ENCODE measurements at places on chromosomes 3 and 15.

- DNase-seq: no peak
Observed at GRCh38 chr3:170081079-170081741, 43.4 kb downstream of the GPR160 start.

- no peak for DNase-seq
Observed at GRCh38 chr15:29638781-29639180, 183.5 kb downstream of the TJP1 start.

- no peak for DNase-seq
Observed at GRCh38 chr3:32850226-32850625, 32.4 kb downstream of the TRIM71 start.

DNA sequence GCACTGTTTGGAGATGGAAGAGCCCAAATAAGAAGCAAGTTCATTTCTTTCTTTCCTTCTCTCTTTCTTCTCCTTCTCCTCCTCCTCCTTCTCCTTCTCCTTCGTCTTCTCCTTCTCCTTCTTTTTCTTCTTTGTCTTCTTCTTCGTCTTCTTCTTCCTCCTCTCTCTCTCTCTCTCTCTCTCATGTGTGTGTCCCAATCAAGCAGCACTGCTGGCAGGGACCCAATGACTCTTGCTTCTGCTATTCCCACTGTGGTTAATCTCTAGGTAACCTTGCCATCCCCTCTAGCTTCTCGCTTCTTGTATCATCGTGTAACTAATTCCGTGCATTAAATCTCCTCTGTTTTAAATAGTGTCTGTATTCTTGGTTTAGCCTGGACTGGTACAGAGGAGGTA is 26.1 kb upstream of the ZNF280D start:
- no peak for DNase-seq
